ENCODE measurements at places on chromosomes 12 and 14.

DNA sequence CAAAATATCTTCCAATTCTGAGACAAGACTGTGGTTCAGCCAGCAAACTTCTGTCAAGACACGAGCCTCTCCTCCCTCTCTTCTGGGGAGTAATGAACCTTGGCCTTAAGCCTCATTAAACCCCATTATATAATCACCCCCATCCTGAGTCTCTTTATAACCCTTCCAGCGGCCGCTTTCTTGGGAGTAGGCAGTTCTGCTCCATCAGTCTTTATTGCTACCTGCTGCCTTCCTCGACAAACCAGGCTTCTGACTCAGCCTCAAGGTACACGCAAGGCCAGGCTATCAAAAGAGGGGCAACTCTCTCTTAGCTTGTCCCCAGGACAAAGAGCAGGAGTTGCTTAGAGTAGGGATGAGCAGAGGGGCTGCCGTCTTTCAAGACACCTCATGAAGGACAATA, 300.8 kb upstream of the NOS1 start:
- DNase-seq, result no peak

DNA sequence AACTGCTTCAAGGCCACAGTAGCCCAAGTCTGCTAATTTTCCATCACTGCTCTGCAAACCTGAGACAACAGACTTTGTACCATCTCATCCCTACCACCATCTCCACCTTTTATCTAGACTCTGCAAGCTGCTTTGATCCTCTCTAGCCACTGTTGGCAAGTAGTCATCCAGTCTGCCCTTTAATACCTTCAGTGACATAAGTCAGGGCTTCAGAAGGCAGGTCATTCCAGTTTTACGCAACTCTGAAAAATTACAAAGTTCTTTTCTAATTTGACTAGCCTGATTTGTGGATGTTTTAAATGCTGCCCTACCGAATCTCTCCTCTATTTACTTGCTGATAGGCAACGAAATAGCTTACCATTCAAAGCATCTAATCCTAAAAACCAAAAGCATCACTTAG, 2.8 kb downstream of the FERMT2 start:
- DNase-seq, result no peak

GRCh38 chr14:99511421-99512109, 30.4 kb downstream of the CCNK start:
- no peak for DNase-seq

DNA sequence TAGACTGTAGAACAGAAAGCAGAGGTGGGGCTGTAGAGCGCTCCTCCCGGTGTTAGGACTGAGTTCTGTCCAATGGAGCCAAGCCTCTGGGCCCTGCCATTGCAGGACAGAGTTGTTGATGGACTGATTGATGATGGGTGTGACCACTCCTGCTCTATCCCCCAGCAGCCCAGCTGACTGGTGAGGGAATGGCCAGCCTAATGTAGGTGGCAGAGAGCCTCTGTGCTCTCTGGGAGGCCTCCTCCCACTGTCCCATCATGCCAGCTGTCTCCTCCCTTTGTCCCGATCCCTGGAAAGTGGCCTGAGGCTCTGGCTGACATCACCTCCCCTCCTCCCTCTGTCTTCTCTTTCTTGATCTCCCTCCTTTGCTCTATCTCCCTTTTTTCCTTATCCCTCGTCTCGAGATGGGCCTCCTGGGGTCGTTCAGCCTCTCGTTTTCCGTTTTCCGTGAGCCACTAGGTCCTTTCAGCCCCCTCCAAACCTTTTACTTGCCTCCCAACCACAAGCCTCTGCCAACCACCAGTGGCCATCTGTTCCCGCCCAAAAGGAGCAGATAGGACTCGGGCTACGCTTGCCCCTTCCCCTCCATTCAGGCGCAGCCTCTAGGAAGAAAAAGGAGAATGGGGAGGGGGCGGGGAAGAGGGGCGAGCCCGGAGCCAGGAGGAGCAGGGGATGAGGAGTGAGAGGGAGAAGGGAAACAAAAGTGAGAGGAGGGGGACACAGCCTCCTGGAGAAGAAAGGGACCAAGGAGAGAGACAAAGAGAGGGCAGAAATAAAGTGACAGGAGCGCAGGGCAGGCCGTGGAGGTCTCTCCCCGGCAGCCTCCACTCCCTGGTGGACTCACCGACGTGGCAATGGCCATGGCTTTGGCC, 572 bp downstream of the EFS start:
- no peak for DNase-seq

DNA sequence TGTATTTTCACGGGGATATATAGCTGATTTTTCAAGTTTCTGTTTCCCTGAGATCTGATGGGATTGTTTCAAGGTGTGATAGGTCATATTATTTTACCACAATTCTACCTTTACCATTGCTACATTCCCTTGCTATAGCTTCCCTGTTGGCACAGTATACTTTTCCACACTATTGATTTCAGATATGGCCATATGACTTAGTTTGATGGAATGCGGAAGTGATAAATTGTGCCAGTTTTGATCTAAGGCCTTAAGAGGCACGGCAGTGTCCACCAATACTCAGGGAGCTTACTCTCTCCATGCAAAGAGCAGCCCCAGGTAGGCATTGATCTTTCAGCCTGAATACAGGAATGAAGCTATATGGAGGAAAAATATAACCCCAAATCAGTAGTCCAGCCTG, 315.7 kb downstream of the SLC16A7 start:
- DNase-seq, result no peak

GRCh38 chr14:33250963-33251362, 312.3 kb downstream of the NPAS3 start:
- DNase-seq, result no peak

DNA sequence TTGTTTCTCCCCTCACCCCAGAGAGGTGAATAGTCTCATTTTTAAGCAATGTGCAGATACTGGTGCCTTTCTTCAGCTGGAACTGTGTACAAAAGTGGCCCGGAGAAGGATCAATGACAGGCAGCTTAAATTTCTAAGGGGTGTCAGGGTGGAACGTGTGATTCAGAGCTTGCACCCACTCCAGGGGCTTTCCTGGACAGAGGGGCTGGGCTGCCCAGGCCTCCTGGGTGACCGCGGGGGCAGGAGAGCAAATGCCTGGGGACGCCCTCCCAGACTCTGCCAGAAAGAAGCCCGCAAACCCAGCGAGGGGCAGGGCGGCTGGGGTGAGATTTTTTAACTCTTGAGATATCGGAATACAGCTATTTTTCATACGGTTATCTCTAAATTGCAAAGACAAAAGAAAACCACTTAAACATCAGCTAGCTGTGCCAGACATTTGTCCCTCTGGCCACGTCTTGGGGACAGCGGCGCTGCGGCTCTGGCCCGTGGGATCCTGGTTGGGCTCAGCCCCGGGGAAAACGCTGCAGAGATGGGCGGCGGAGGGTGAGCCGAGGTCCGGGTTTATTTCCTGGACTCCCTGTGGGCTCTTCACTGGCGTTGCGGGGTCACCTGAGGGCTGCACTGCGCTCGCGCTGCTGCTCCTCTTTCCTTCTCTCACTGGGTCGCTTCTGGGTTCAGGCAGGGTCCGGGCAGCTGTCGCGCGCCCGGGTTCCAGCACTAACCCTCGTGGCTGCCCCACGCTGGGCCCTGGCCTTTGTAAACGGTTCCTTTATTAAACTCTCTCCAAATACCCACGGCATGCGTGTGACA, 35.8 kb downstream of the NFKBIA start:
- DNase-seq, result no peak

DNA sequence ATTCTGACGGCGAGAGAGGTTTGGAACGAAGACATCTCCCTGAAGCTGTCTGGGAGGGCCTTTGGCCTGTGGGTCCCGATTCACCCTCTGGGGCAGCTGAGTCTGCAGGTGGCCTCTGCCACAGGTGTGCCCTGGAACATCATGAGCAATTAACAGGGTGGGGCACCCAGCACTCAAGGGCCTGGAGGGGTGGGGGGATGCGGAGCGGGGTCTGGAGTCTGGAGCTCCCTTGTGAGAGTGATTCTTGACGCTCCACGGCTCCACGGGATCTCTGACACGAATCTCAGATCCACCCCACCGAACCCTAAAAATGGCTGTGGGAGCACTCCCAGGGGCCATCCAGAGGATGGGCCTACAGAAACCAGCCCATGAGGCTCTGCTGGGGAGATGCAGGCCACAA, 8.3 kb downstream of the ITPK1 start:
- no peak for DNase-seq

GRCh38 chr12:4280351-4281163, 7.0 kb downstream of the CCND2 start:
- DNase-seq, result no peak

GRCh38 chr14:104246401-104247335, 108.3 kb downstream of the KIF26A start:
- DNase-seq, result no peak

DNA sequence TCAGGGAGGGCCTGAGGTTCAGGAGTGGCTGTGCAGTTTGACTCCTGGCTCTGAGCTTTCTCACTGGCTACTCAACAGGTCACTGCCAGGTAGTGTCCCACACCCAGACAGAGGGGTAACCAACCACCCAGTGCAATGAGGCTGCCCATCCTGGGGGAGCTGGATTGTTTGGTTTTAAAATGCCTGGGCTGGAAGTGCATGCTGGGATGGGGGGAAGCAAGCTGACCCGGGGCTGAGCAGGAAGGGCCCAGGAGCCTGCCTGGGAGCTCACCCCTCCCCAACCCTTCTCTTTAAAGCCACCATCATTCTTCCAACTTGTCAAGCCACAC, 12.6 kb upstream of the ABHD12B start:
- DNase-seq, result no peak

DNA sequence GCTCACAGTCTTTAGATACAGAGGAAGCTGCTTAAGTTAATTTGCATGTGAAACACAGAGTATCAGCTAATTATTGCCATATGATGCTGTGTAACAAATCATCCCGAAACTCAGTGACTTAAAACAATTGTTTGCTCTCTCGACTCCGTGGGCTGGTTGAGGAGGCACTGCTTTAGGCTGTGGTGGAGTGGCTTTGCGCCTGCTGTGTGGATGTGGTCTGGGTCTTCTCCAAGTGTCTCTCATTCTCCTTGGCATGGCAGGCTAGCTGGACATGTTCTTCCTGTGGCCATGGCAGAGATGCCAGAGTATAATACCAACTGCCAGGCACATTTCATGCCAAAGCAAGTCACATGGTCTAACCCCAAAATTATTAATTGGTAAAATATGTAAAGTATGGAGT, 40.9 kb downstream of the PELI2 start:
- no peak for DNase-seq

DNA sequence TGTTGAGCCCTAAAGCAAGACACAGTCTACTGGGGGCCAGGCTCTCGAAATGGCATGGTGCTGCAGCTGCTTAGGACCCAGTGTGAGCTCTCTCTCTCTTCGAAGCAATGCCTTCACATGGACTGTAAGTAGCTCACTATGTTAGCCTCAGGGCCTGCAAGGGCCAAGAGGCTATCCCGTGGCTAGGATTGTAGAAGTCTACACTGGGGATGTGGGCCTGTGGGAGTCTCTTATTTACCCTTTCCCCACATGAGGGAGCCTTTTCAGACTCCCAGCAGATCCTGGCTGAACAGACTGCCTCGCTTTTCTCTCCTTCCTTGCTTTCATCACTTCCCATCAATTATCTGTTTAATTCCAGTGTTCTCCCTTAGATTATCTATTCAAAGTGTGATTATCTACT, 101.4 kb downstream of the GPR65 start:
- DNase-seq, result no peak

GRCh38 chr12:10293151-10293550, 14.5 kb upstream of the KLRD1 start:
- no peak for DNase-seq

DNA sequence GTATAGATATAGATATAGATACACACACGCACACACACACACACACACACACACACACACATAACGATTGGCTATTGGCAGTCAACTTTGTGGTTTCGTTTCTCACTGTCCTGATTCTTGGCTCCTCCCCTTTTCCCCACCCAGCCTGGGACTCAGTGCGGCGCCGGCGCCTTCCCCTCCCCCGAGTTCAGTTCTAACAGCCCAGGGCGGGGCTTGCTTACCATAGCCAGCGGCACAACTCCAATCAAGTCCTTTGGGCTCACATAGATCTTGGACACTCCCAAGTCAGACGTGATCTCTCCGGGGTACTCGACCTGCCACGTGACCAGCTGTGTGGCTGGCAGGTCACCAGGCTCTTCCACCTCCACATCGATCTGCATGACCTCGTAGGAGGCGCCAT, 484.1 kb downstream of the GLT1D1 start:
- no peak for DNase-seq

DNA sequence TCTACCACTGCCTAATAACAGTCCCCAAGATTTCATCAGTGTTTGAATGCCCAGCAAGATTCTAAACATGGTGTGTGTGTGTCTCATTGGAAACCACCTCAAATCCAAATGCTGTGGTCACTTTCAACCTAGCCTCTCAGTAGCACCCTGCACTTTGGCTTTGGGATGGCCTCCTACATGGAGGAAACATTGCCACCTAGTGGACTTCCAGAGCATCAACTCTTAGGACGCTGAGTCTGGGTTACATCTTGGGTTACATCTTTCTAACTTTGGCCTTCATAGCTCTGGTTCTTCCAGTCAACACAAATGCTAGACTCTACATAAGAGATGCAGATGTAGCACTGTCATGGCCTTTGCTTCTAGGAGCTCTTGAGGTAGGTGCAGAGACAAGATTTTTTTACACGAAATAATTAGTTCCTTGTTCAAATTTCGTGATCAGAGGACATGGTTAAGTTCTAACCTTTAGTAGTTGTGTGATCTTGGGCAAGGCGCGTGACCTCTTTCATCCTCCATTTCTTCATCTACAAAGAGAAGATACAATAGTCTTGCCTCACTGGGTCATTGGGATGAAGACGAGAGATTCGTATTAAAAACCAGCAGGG, 113.5 kb upstream of the VASH1 start:
- DNase-seq, result peak; percentile 65

Measured in OCI-LY7 (cell line).